Activated naive CD8-positive, alpha-beta T cell treated with anti-CD3 and anti-CD28 coated beads, Interleukin-2, amount 50 U/mL, for 24 hours (primary cell): ENCODE measurements at places on chromosomes 1 and 21.

DNA sequence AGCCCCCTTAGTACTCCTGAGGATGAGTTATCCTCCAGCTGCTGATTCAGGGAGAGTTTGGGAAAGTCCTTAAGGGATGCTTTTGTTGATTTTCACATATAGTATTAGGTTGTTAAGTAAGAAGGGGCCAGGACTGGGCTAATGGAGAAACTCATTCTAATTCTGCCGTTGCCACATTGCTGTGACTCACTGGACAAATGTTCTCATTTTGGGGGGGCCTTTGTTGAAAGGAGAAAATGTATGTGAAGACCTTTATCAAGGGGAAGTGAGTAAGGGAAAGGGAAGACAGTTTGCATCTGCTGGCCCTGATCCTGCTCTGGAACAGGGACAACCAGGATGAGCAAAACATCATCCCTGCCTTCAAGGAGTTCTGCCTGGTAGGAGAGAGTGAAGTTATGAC lies 123.2 kb upstream of the FGGY start:
- no peak for DNase-seq

DNA sequence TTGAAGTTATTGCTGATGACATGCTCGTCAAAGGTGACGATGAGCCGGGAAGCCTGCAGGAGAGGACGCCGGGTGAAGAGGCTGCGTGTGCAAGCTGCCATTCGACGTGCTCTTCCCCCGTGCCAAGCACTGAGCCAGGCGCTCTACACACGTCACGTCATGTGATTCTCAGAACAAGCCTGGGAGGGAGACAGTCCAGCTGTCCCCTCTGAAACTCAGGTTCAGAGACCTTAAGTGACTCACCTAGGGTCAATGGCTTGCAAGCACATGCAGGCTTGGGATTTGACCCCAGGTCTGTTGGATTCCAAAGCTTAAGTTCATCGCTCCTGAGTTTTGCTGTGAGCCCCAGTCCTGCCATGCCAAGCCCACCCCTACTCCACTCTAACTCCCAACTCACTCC lies 57.1 kb downstream of the RAP1GAP start:
- DNase-seq = no peak

GRCh38 chr1:204663644-204664383 lies 21.7 kb downstream of the LRRN2 start:
- DNase-seq = no peak

DNA sequence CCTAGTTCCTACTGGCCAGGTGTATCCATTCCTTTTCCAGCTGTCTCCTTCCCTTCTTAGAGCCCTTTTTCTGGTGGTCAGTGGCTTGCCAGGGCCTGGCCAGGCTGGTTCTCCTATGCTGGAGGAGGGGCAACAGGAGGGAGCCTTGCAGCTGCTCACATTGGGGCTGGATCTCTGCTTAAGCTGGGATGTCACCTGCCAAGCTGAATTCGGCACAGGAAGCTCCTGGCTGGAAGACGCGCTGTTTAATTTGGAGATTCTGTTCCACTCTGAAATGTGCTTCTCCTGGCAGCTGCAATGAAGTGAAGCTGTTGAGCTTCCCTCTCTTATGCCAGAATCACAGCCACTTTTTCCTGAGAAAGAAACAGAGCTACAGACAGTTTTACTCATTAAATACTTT lies 56.0 kb upstream of the POU3F1 start:
- no peak for DNase-seq

DNA sequence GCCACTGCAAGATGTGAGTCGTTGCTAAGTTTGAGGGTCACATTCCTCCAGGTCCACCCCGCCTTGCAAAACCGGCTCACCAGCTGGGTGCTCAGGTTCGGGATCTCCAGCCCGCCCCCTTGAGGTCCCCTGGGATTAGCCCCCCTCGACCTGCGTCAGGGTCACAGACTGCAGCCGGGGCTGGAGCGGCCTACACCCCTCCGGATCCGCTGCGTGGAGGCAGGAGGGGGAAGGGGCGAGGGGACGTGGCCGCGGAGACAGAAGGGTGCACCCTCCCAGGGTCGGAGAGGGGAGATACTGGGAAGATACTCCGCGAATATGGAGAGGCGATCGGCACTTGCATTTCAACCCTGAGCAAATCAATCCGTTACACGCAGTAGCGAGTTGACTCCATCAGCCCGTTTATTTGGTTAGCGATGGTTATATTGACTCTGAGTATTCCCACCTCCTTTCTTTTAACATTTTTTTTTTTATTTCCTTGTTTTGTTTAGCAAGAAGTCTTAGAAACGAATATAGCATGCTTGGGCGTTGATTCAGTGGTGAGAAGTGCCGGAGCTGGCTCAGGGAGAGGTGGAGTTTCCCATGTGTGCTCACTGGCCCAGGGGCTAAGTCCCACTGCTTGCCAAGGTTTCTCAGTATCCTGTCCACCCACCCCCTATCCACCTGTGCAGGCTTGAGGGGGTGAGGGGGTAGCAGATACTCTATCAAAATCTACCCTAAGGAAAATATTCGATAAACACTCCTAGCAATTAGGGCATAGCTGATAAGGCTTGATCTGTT lies 997 bp downstream of the IFNAR2 start:
- DNase-seq = peak; percentile 62

GRCh38 chr1:55478742-55479141 lies 263.6 kb upstream of the USP24 start:
- no peak for DNase-seq
